ENCODE measurements at places on chromosomes 3 and 15. TPM values are rescaled to one million over a fixed set of nuclear protein-coding genes. Genes with fewer than 3 reads are reported as not detected.

Gene TTBK2
- 9.8 TPM for total RNA-seq

Gene TTLL13
- total RNA-seq: not detected

Gene SEMA3F
- 13.7 TPM for total RNA-seq

Gene TMIE
- total RNA-seq: 0.22 TPM

Gene KNL1
- total RNA-seq: 3.9 TPM

Gene GPR149
- not detected for total RNA-seq

Gene SPINK8
- not detected for total RNA-seq

Gene IL20RB
- 1.6 TPM for total RNA-seq

Gene NEDD4
- total RNA-seq: 40.7 TPM

Gene SERPINI2
- total RNA-seq: not detected

Gene TMC3
- not detected for total RNA-seq

Gene C3orf22
- total RNA-seq: not detected

Gene HACD2
- total RNA-seq: 95.4 TPM

Gene FANCD2OS
- not detected for total RNA-seq

Gene TMEM158
- total RNA-seq: under 0.01 TPM

Gene MED12L
- 0.11 TPM for total RNA-seq

Gene TRAT1
- not detected for total RNA-seq

Gene AADACL2
- total RNA-seq: not detected

Gene METTL6
- total RNA-seq: 15.8 TPM

Gene TGM4
- total RNA-seq: 16.5 TPM

Gene CTXN2
- total RNA-seq: not detected

Gene NR1I2
- total RNA-seq: not detected

All from placental epithelial cell (primary cell).